ENCODE measurements at places on chromosomes 2 and 18. TPM values are rescaled to one million over a fixed set of nuclear protein-coding genes. Genes with fewer than 3 reads are reported as not detected.

NEB gene
- total RNA-seq = 0.51 TPM

REV1 gene
- 16.2 TPM for total RNA-seq

SERPINB10 gene
- total RNA-seq = not detected

ANKRD29 gene
- total RNA-seq = 0.17 TPM

FN1 gene
- total RNA-seq = 3,498 TPM

C2orf92 gene
- 9.2 TPM for total RNA-seq

RBM44 gene
- total RNA-seq = 0.03 TPM

PTCD3 gene
- total RNA-seq = 55.5 TPM

NR4A2 gene
- not detected for total RNA-seq

ETAA1 gene
- total RNA-seq = 11.2 TPM

RIT2 gene
- total RNA-seq = not detected

RESP18 gene
- total RNA-seq = not detected

KHK gene
- total RNA-seq = 3.2 TPM

OR6B2 gene
- total RNA-seq = not detected
